ENCODE measurements at places on chromosomes 12 and 14. TPM values are rescaled to one million over a fixed set of nuclear protein-coding genes. Genes with fewer than 3 reads are reported as not detected.

Gene PA2G4
- total RNA-seq = 404 TPM

Gene OLR1
- not detected for total RNA-seq

Gene CLEC9A
- not detected for total RNA-seq

Gene RIMKLB
- 0.52 TPM for total RNA-seq

Gene KRT79
- total RNA-seq = not detected

Gene SLC6A13
- 0.27 TPM for total RNA-seq

Gene NPFF
- 0.44 TPM for total RNA-seq

DNA sequence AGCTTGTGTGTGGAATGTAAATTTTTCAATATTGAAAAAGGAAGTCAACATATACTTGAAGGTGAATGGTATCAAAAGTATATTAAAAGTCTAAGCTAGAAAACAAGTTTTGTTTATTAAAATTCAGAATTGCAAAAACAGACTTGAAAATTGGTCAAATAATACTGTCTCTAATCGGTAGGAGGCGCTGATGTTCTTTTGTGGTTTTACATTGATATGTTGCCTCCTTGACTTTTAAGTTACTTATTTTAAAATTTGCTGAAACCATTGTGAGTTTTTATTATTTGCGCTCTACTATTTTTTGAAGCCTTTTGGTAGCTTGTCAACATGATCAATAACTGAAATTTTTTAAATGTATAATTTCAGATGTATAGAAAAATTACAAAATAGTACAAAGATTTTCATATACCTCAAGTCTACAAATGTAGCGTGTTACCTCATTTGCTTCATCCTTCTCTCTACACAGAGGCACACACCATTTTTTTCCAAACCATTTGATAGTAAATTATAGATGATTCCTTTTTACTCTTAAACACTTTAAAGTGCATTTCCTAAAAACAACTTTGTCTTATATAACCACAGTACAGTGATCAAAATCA, 6.9 kb downstream of the RTRAF start:
- no peak overlapping the region for H3K27ac ChIP-seq
- DNase-seq = no peak
- peaks cover 55% of the 10 kb centered on the region for H3K36me3 ChIP-seq
- no peaks in the 10 kb centered on the region for H3K27me3 ChIP-seq
- no peak overlapping the region for H3K4me3 ChIP-seq
- peaks cover 35% of the 10 kb centered on the region for H3K4me1 ChIP-seq

- no peak for DNase-seq
- H3K4me3 ChIP-seq = no peak overlapping the region
- H3K27ac ChIP-seq = no peak overlapping the region
- H3K36me3 ChIP-seq = no peaks in the 10 kb centered on the region
- H3K27me3 ChIP-seq = peaks cover 2% of the 10 kb centered on the region
Observed at GRCh38 chr12:58310368-58310767, 369.0 kb downstream of the ATP23 start.

DNA sequence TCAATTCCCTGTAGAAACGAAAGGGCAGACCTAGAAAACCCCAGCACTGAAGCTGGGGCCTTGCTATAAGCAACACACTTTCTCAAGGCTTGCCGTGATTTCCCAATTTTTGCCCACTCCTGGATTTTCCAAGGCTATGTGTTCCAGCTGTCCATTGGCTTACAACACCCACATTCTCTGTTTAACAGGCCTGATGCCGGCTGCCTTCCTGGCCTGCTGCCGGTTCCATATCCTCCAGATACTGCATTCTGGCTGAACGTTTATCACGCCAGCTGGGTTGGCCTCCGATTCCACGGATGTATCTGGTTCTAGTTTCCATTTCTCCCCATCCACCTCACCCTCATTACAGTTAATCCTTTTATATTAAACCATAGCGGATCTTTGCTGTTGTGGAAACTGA, 2.0 kb upstream of the PCNX1 start:
- H3K4me1 ChIP-seq = peaks cover 53% of the 10 kb centered on the region
- H3K36me3 ChIP-seq = peaks cover 9% of the 10 kb centered on the region
- H3K4me3 ChIP-seq = no peak overlapping the region
- H3K27ac ChIP-seq = no peak overlapping the region
- DNase-seq = no peak

- no peak overlapping the region for H3K27ac ChIP-seq
- no peak for DNase-seq
- no peaks in the 10 kb centered on the region for H3K4me1 ChIP-seq
- H3K27me3 ChIP-seq = no peaks in the 10 kb centered on the region
Observed at GRCh38 chr12:90290980-90291975, 582.6 kb upstream of the ATP2B1 start.

- no peak overlapping the region for H3K27ac ChIP-seq
- peaks cover 33% of the 10 kb centered on the region for H3K36me3 ChIP-seq
- H3K27me3 ChIP-seq = no peaks in the 10 kb centered on the region
Observed at GRCh38 chr14:95126906-95127530, 30.3 kb downstream of the DICER1 start.

DNA sequence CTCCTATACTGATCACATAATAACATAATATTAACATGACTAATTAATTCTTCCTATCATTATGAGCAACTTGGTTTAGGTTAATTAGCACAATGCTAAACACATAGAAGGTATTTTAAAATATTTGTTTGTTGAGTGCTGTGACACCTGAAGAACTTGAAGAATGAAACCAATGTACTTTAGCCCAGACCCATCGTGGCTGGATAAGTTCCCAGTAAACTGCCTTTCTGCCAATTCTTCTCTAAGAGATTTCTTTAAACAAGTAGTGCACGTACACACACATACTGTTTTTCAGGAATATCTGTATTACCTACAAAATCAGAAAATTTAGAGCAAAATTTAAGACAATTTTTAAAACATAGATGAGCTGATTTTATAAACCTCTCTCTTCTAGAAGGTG, 207.4 kb upstream of the SSTR1 start:
- H3K27me3 ChIP-seq = no peaks in the 10 kb centered on the region
- no peak for DNase-seq
- H3K36me3 ChIP-seq = no peaks in the 10 kb centered on the region
- H3K4me1 ChIP-seq = no peaks in the 10 kb centered on the region
- no peak overlapping the region for H3K27ac ChIP-seq

DNA sequence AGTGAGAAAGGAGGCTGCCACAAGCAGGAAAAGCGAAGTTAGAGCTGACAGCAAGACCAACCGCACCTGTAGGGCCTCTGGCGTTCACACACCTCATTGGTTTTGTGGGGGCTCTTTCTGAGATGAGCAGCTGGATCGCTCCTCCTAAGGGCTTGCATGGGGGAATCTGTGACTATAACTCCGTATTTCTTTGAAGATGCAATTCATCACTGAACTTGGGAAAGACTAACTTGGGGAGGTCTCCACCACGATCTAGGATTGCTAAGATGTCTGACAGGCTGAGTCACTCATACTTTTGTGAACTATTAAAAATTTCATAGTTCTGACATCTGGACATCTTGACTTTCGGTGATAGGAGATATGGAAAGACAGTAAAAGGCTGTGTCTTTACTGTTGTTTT, 173.6 kb downstream of the ETV6 start:
- H3K27ac ChIP-seq = no peak overlapping the region
- DNase-seq = no peak
- peaks cover 57% of the 10 kb centered on the region for H3K4me1 ChIP-seq
- H3K36me3 ChIP-seq = peaks cover 45% of the 10 kb centered on the region

- DNase-seq = no peak
- peaks cover 14% of the 10 kb centered on the region for H3K4me1 ChIP-seq
- H3K27me3 ChIP-seq = peaks cover 8% of the 10 kb centered on the region
- no peak overlapping the region for H3K27ac ChIP-seq
- H3K36me3 ChIP-seq = peaks cover 2% of the 10 kb centered on the region
- H3K4me3 ChIP-seq = no peak overlapping the region
Observed at GRCh38 chr12:124588751-124589267, 21.4 kb upstream of the NCOR2 start.

GRCh38 chr14:38291681-38292467, 36.0 kb upstream of the CLEC14A start:
- H3K27me3 ChIP-seq = no peaks in the 10 kb centered on the region
- H3K27ac ChIP-seq = no peak overlapping the region
- no peak overlapping the region for H3K4me3 ChIP-seq
- no peaks in the 10 kb centered on the region for H3K36me3 ChIP-seq

DNA sequence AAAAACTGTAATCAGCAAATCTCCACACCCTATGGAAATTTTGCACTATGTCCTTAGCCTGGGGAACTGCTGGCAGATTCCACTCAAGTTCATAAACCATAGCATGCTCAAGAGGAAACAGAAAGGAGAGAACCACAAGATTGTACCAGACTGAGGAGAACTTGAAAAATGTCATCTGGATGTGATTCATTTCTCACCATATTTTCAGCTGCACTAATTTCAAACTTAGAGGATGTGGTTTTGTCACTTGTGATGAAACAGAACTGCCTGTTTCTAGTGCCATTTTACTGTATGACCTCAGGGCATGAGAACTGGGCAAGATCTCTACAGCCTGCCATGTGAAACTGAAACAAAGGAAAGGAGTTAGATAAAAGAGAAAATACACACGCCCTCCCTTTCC, 1493.1 kb upstream of the FLRT2 start:
- no peaks in the 10 kb centered on the region for H3K4me1 ChIP-seq
- H3K4me3 ChIP-seq = no peak overlapping the region
- no peak overlapping the region for H3K27ac ChIP-seq
- no peaks in the 10 kb centered on the region for H3K27me3 ChIP-seq

- H3K27ac ChIP-seq = peak overlapping the region; percentile 98
- H3K4me3 ChIP-seq = peak overlapping the region; percentile 25
- H3K27me3 ChIP-seq = no peaks in the 10 kb centered on the region
- H3K36me3 ChIP-seq = peaks cover 34% of the 10 kb centered on the region
- H3K4me1 ChIP-seq = peaks cover 76% of the 10 kb centered on the region
Observed at GRCh38 chr12:6934110-6934509, 6.4 kb downstream of the ATN1 start.

- H3K27me3 ChIP-seq = peaks cover 28% of the 10 kb centered on the region
- peaks cover 14% of the 10 kb centered on the region for H3K4me1 ChIP-seq
- no peak overlapping the region for H3K27ac ChIP-seq
- DNase-seq = no peak
Observed at GRCh38 chr12:109359131-109359690, 11.5 kb downstream of the MYO1H start.

DNA sequence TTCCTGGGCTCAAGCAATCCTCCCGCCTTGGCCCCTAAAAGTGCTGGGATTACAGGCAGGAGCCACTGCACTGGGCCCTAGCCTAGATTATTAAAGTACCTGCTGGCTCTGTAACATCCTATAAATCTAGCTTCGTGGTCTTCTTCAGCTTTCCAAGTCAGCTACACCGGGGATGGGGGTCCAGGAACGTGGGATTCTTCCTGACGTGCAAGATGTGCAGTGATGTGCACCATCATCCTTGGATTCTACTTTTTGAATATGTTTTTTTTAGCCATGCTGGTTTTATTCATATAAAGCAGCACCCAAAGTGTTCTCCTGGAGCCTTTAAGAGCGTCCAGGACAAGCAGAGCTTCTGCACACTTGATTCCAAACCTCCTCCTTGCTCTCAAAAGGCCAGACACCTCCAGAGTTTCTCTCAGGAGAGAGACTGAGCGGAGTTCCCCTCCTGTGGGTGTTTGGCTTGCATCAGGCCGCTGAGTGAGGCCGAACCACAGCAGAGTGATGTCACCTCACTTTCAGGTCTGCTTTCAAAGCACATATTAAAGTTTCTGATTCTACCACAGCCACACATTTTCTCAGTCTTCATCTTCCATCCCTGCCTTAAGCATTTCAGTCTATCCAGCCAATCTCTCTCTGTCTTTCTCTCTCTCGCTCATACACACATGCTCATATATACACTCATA, 33.4 kb downstream of the VCPKMT start:
- H3K36me3 ChIP-seq = peaks cover 6% of the 10 kb centered on the region
- peak overlapping the region; percentile 16 for H3K4me3 ChIP-seq
- H3K27me3 ChIP-seq = no peaks in the 10 kb centered on the region
- peaks cover 70% of the 10 kb centered on the region for H3K4me1 ChIP-seq

- no peaks in the 10 kb centered on the region for H3K27me3 ChIP-seq
- no peak overlapping the region for H3K27ac ChIP-seq
- no peaks in the 10 kb centered on the region for H3K36me3 ChIP-seq
- no peak overlapping the region for H3K4me3 ChIP-seq
- H3K4me1 ChIP-seq = no peaks in the 10 kb centered on the region
Observed at GRCh38 chr12:115840159-115840558, 437.3 kb downstream of the MED13L start.

DNA sequence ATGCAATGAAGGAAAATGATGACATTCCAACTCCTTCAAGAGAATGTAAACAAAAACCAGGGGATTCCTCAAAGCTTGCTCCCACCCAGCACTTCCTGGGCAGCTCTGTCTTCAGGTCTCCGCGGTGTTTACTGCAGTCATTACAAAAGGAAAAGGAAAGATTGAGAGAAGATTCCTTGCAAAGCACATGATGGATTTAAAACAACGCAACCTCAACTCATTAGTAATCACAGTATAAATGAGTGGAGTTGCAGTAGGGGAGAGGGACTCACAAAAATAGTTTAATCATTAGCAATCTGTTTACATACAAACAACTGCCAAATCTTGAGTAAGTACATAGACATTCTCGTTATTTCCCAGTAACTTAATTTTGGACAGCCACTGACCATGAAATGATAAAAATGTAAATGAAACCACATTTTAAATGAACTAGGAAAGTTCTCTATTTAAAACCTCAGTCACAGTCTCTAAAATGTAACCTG, 49.7 kb upstream of the OVCH1 start:
- H3K27ac ChIP-seq = no peak overlapping the region
- no peaks in the 10 kb centered on the region for H3K36me3 ChIP-seq
- DNase-seq = no peak
- no peak overlapping the region for H3K4me3 ChIP-seq

DNA sequence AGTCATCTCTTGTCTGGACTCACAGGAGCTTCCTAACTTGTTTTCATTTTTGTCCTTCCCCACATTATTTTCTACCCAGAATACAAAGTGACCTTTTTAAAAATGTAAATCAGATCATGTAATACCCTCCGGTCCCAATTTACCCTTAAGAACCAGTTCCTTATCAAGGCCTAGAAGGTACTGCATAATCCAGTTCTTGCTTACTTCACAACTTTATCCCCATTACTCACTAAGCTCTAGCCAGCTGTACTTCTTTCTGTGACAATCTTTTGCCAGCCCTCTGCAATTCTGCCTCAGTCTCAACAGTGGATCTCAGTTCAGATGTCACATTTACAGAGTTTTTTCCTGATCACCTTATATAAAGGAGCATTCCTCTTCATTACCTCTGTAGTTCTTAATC, 11.6 kb downstream of the RAP1B start:
- peak overlapping the region; percentile 54 for H3K27ac ChIP-seq
- no peak overlapping the region for H3K4me3 ChIP-seq
- DNase-seq = no peak
- H3K36me3 ChIP-seq = peaks cover 52% of the 10 kb centered on the region

GRCh38 chr12:49979791-49980190, 7.0 kb downstream of the AQP6 start:
- no peak for DNase-seq
- H3K27me3 ChIP-seq = no peaks in the 10 kb centered on the region
- H3K36me3 ChIP-seq = no peaks in the 10 kb centered on the region

- H3K4me3 ChIP-seq = no peak overlapping the region
- H3K36me3 ChIP-seq = no peaks in the 10 kb centered on the region
- no peaks in the 10 kb centered on the region for H3K27me3 ChIP-seq
- DNase-seq = no peak
- H3K4me1 ChIP-seq = no peaks in the 10 kb centered on the region
Observed at GRCh38 chr12:86389949-86390348, 133.8 kb upstream of the MGAT4C start.

All from activated T-helper 1 cell treated with anti-CD3 and anti-CD28 coated beads, Interleukin-12 subunit alpha, Interleukin-12 subunit beta, Interleukin-2, Interleukin-4 antibody, amounts not matched to agents 30 ng/mL and 10 ng/mL and 1 ng/mL, durations not matched to agents 14 hours and 24 hours and 36 hours (primary cell).